ENCODE measurements at places on chromosomes 2 and 18.

GRCh38 chr2:214604861-214605260, 194.0 kb downstream of the VWC2L start:
- no peak for DNase-seq

DNA sequence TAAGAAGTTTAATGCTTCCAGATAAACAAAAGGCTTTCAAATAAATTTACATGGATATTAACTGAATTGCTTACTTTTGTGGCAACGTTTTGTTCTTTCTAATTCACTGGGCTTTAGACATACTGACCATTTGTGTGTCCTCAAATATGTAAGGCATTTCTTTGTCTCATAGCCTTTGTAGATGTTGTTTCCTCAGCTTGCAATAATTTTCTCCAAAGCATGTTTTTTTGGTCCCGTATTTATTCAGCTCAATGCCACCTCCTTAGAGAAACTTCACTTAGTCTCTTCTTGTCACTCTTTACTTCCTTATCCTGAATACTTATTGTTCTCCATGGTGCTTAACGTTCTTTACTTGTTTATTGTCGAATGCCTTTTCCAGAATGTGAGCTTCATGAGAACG, 98.5 kb downstream of the NUP35 start:
- no peak for DNase-seq

DNA sequence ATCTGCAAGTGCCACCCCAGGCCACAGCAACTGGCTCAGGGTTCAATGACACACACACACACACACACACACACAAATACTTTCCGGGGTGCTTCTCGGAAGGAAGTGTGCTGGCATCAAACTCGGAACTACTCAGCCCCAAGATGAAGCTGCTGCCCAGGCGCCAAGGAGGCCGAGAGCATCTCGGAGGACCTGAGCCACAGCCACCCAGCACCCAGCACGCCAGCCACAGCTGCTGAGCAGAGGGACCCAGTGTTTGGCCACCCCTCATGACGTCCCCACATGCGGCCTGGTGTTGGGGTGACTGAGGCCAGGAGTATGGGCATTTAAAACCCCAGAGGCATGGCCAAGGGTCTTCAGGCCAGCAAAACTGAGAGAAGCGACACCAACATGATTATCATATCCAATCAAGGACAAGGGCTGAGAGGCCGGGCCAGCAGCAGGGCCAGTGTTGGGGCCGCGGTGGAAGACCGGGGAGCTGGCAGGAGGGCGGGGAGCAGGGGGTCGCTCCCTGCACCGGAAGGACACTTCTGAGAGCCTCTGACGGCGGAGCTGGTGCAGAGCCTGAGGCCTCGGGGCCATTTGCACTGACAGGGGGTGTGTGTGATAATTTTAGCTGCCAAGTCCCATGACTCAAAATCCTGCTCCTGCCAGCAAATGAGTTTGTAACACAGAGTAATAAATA, 61.8 kb downstream of the BIN1 start:
- no peak for DNase-seq

DNA sequence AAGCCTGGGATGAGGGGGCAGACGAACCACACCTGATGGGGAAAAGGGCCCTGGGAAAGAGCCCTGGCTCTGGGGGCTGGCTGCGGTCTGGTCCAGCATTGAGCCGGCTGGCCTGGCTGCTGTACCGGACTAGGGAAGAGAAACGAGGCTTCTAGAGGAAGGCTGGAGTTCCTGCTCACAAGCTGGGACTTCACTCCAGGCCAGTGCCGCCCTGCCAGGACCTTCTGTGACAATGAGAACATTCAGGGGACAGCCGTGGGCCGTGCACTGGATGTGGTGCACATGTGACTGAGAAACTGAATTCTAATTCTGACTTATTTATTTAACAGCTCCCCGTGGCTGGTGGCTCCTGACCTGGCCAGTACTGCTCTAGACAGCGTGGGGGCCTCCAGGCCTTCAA, 269.3 kb downstream of the HDAC4 start:
- DNase-seq: no peak

GRCh38 chr2:129881786-129882396, 97.6 kb upstream of the RAB6C start:
- DNase-seq: no peak

- DNase-seq: peak; percentile 53
Measured at GRCh38 chr2:9473985-9474360, 378 bp upstream of the IAH1 start.

DNA sequence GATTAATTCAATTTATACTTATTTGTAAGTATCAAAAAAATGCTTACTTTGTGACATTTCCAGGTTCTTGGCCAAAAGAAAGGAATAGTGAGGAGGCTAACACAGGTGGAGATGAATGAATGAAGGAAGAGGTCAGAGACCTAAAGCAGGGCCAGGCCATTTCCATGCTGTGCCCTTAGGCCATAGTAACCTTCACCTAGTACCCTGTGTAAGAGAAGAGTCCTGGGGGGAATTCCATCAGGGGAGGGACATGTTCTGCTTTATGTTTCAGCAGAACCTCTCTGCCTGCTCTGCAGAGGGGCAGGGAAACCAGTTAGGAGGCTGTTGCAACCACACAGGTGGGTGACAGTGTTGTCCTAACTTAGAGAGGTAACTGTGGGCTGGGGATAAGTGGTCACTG, 204.2 kb upstream of the CDH20 start:
- no peak for DNase-seq

- no peak for DNase-seq
Measured at GRCh38 chr2:217086038-217086522, 226.2 kb upstream of the TNP1 start.

DNA sequence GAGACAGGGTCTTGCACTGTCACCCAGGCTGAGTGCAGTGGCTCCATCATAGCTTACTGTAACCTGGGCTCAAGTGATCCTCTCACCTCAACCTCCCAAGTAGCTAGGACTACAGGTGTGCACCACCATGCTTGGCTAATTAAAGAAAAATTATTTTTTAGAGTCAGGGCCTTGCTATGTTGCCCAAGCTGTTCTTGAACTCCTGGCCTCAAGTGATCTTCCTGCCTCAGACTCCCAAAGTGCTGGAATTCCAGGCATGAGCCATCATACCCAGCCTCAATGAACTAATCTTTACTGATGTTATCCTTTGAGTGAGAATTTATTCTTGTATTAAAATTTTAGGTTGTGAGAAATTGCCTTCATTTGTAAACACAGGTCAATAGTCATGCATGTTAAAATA, 27.0 kb upstream of the CD28 start:
- DNase-seq: no peak

GRCh38 chr2:11103984-11104793, 51.1 kb upstream of the SLC66A3 start:
- DNase-seq: no peak

DNA sequence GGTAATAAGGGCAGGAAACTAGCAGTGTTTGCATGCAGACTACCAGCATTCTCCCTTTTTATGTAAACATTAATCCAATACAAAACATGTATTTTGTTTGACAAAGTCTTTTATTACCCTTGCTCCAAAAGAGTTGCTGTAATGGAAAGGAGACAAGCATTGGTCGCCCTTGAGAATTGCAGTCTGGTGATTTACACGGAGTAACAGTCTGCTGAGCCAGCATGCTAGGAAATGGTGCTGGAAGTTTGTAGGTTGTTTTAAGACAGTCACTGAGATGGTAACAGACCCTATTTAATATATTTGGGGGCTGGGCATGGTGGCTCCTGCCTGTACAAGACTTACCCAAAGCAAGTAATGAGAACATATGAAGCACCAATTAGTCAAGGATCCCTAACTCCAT, 2.8 kb upstream of the PRKCE start:
- DNase-seq: no peak

GRCh38 chr2:20618468-20618885, 32.4 kb downstream of the HS1BP3 start:
- DNase-seq: no peak

- no peak for DNase-seq
Measured at GRCh38 chr18:31721601-31722000, 37.2 kb upstream of the B4GALT6 start.

- no peak for DNase-seq
Measured at GRCh38 chr2:1791006-1791605, 46.8 kb upstream of the PXDN start.

All from activated T-helper 1 cell treated with anti-CD3 and anti-CD28 coated beads, Interleukin-2, amount 50 U/mL, for 16 hours (primary cell).